Left cardiac atrium (tissue), 4 donors: ENCODE measurements at places on chromosomes 12 and 14.
A peak's percentile ranks its signal among the peaks of the same experiment; 100 is the strongest.

GRCh38 chr14:89926694-89927093, 27.8 kb downstream of the EFCAB11 start:
- DNase-seq, result no peak

- DNase-seq, result no peak
Measured at GRCh38 chr12:95859344-95859816, 628 bp downstream of the SNRPF start.

DNA sequence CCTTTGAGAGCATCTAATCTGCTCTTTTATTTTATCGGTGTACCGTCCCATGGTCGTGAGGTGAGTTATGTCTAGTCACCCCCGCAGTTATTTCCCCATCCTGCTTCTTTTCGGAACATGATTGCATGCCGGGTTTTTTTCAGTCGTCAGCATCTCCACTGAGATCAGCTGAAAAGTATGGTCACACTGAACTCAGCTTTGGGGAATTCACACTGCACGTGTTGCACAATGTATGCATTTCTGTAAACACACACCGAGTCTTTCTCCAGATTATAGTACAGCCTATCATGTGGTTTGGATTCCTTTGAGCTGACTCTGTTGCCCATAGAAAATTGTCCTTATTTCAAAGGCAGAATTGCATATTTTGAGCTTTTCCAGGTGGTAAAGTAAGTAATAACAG, 24.6 kb downstream of the PLXNC1 start:
- no peak for DNase-seq

DNA sequence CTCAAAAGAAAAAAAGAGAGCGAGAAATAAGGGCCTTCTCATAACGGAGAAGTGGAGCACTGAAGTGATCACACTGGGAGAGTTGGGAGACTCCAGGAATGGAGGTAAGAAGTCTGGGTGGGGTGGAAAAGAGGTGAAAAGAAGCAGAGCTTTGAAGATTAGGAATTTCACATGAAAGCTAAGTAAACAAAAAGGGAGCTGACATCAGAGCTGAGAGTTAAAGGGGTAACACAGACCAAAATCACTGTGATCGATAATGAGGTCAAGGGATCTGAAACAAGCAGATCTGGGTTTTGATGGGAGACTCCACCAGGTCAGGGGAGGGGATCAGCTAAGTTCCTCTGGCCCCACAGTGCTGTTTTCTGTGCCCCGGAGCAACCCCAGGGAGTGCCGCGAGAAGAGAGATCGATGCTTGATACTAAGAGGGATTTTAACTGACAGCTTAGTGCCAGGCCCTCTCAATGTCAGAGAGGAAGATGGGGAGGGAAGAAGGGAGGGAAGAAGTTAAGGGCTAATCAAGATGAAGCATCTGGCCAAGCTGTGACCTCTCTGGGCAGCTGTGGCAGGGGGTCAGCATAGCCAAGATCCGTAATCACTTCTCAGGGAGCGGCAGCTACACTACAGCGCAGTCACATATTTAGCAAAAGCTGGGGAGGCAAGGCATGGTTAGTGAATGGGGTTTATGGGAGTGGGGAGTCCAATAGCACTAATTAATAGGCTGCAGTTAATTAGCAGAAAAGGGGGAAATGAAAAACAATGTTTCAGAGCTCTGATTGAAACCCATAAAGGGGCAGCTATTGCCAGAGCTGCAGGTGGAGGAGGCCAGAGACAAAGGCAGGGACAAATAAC, 8.0 kb downstream of the AQP6 start:
- no peak for DNase-seq

GRCh38 chr12:114287821-114288525, 118.0 kb downstream of the TBX5 start:
- DNase-seq, result no peak

- DNase-seq, result no peak
Measured at GRCh38 chr14:95061317-95062093, 95.8 kb downstream of the DICER1 start.

DNA sequence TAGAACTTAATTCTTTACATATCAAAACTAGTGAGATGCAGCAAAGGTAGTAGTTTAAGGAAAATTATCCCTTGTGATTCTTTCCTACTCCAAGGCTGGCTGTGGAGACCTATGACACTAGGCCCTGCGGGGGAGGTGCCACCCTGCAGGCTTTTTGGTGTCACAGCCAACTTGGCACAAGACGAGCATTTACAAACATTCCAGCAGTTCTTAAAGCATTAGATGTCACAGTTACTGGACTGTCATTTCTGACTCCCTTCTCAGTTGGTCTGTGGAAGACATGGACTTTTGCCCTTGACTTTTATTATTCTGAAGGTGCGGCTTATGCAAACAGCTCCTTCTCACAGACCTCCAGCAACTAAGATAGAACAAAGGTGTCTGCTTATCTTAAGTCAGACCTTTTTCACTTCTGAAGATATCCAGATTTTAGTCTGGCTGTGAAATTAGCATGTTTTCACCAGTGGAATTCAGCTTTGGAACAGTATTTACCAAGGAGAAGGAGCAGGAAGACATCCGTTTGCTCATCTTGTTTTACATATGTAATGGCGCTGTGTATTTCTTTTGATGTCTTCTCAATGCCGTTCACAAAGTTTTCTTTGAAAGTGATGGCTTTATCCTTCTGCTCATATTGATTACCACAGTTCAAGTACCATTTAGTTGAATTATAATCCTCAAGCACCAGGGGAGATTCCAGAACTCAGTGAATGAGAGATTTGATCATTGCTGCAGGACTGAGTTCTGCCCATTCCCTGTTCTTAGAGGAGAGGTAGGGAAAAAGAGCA, 17.9 kb downstream of the SRGAP1 start:
- peak; percentile 44 for DNase-seq

- DNase-seq, result peak; percentile 55
Measured at GRCh38 chr14:104094709-104095425, 9.4 kb downstream of the ASPG start.

DNA sequence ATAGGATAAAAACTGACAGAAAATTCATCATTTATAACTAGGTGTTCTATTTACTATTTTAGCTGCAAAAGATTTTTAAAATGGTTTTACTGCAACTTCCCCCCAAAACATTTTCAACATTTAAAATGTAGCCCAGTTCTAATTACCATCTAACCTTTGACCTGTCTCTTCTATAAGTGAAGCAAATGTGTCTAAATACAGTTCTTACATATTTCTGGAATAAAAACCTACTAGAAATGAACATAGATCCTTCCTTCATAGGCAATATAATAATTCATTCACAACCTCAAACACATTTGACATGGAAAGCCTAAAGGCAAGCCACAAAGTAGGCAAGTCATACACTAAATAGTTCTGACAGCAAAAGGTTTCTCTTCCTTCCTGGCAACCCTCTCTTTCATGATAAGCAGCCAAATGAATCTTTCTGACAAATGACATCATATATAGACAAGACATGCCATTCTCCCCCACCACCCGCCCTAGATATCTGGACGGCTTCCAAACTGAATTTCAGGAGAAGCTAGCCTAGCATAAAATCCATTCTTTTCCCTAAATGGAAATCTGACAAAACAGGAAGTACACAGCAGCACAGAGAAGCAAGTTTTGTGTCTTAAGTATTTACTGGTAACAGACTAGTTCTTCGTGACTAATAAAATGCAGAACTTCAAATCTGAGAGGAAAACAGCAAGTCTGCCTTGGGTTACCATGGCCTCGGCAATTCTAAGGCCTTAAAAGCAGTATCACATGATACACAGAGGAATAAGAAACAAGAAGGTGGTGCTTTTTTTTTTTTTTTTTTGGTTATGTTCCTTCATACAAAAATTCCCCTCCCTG, 17.2 kb upstream of the ARID4A start:
- DNase-seq, result peak; percentile 44
